ENCODE measurements at places on chromosomes 6 and 20. TPM values are rescaled to one million over a fixed set of nuclear protein-coding genes. Genes with fewer than 3 reads are reported as not detected.

TSPO2 gene
- total RNA-seq, result not detected

FRS3 gene
- total RNA-seq, result 0.66 TPM

MUC22 gene
- not detected for total RNA-seq

CITED2 gene
- total RNA-seq, result 31.2 TPM

HLA-B gene
- 677 TPM for total RNA-seq

FAM162B gene
- not detected for total RNA-seq

- DNase-seq, result no peak
Measured at GRCh38 chr6:168265394-168265793, 54.2 kb downstream of the DACT2 start.

GRCh38 chr20:11216451-11217314, 542.9 kb upstream of the JAG1 start:
- no peak for DNase-seq

GRCh38 chr20:25206063-25206403, 10.5 kb downstream of the ENTPD6 start:
- DNase-seq, result no peak

GRCh38 chr6:85537055-85537494, 56.6 kb downstream of the SNX14 start:
- no peak for DNase-seq

DNA sequence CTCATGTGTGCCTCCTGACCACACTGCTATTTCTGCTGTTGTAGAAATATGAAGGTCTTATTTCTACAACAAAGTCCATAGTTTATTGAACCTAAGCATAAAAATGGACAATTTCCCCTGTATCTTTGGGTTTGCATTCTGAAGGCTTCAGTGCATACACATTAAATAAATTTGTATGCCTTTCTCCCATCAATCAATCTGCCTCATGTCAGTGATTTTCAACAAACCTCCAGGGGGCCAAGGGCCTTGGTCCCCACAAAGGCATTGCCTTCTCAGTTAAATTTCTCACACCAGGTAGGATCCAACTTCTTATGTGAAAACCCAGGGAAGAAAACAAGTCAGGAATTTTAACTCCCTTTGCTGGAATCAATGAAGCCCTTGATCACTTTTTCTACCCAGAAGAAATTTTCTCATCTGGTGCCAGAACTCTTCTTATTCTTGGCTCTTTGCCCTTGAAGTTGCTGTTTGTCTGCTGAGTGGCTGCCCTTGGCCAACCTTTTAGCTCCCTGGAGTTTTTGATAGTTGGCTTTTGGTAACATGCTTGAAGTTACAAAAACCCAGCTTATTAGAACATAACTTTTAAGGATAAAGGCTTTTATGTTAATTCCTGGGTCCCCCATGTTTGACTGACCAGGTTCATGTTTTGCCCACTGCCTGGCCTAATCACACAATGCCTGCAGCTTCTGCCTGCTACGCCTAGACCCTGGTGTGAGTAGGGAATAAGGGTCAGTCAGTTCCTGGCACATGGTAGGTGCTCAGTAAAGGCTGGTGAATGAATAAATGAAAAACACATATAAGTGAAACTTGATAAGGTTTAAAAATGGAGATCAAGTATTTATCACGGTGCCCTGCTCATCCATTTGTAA, 37.0 kb downstream of the SHLD1 start:
- DNase-seq, result no peak

DNA sequence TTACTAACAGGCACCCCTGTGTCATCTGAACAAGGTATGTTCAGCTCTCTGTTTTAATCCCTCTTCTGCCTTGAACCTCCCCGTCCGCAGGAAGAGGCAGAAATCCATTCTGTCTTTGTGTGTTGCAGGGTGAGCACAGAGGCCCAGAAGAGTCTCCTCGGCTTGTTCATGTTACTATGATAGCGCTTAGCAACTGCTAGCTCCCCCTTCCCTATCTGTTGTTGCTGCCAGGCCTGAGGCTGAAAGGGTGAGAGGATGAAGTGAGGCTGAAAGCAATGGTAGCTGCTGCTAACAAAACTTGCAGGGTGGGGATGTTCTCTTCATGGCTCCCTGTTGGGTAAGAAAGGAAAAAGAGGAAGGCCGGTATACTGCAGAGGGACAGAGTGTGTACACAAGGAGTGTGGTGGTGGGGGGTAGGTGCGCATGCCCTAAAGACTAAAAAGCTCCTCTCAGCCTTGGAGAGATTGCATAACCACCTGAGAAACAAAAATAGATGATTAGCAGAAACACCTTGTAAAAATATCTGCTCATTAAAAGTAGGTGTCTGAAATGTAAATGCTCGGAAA, 55.2 kb upstream of the CITED2 start:
- no peak for DNase-seq
